GF-D8 (cell line): ENCODE measurements at places on chromosomes 3 and 15.

- DNase-seq = no peak
Observed at GRCh38 chr3:117922039-117922438, 1112.6 kb downstream of the IGSF11 start.

- no peak for DNase-seq
Observed at GRCh38 chr3:131033480-131034080, 6.9 kb downstream of the NEK11 start.

DNA sequence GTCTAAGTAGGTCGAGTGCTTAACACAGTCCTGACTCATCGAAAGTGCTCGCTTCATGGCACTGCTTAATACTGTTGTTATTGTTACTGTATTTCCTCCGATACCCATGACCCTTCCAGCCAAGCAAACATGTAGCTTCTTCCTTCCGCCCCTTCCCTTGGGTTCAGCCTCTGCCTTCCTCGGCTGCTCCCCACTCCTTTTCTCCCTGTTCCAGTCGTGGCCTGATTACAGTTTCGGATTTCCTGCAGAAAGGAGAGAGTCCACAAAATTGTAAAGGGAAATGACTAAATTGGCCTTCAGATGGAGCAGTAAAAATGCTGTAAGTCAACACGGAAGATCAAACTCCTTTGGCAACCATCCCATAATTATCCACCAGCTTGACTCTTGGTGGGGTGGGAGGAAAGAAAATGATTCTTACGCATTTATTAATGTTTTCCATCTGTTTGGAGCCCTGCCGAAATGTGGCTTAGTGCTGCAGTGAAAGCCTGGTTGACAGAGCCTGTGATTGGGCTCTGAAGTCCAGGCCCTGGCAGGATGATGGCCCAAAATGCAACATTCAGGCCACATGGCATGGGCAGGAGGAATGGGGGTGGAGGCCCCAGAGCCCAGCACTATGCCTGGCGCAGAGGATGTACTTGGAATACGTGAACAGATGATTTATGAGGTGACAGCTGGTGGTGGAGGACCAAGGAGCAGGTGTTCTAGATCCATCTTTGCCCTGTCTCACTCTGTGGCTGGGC is 37.6 kb downstream of the FAM3D start:
- DNase-seq = no peak

- no peak for DNase-seq
Observed at GRCh38 chr3:24686808-24687207, 192.2 kb upstream of the THRB start.

DNA sequence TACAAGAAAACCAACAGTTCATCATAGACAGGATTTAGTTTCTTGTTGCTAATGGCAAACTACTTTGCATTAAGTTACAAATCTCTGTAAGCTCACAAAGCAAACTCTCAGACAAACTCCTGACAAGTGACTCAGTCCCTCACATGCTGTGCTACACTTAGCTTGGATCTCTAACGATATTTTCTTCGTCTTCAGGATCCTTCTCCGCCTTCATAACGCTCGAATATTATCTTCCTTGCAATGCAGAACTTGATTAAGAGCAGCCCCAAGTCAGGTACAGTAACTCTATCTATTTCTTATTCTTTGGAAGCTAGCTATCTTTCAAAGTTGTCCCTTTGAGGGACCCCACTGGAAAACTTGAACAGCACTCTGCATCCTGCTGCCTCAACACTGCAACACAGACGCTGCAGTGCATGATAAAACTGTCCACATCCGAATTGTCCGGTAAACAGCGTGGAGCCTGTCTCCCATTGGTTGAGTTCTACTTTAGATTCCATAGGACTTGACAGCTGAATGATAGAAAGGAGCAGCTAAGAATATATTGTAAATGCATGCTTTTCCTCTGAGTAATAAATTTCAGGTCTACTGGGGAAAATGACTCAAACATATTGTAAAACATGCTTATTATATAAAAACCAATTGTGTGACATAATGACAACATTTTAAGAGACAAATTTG is 61.3 kb downstream of the UACA start:
- DNase-seq = no peak

GRCh38 chr3:11878837-11879236 is 32.2 kb upstream of the TAMM41 start:
- DNase-seq = no peak

DNA sequence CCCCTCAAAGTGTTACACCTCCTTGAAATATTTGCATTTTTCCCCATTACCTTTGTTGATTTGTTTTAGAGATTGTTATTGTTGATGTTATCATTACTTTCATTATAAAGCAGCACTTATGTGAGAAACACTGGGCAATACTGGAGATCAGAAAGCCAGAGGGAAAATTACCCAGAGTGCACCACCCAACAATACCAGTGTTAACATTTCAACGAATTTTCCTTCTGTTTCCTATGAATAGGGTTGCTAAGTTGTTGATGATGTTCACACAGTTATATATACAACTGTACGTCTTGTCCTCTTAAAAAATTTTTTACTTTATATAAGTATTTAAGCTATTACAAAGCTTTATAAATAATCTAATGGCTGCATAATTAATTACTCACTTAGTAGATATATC is 173.6 kb upstream of the UMPS start:
- DNase-seq = no peak

GRCh38 chr15:51736751-51737521 is 519 bp downstream of the LYSMD2 start:
- DNase-seq = no peak

DNA sequence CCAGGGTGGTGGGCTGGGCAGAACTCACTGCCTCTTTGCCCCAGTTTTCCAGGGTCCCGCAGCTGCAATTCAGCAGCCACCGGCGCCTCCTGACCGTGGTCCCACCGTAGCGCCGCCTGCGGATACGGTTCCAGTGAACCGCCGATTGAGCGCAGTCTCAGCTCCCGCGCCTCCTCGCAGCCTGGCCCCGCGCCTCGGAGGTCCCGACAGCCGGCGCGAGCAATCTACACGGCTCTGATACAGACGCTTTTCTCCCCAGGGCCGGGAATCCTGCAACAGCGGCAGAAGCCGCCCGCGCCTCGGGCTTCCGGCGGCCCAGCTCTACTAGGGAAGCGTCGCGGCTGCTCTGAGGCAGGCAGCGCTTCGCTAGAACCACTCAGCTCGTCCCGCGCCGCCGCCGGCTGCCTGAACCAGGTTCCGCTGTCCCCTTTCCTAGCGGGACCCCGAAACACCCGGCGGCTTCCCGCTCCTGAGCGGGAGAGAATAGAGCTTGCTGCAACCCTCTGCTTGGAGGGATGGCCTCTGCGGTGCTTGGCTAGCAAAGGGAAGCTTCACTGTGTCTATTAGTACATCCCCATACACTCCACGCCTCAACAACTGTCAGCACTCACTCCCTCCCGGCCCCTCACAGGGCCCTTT is 3.1 kb downstream of the FOXL2NB start:
- DNase-seq = no peak
